Mammary epithelial cell (primary cell): ENCODE measurements at places on chromosomes 3 and 15.
A peak's percentile ranks its signal among the peaks of the same experiment; 100 is the strongest.

GRCh38 chr3:190359813-190360212, 28.1 kb upstream of the CLDN16 start:
- DNase-seq: no peak

DNA sequence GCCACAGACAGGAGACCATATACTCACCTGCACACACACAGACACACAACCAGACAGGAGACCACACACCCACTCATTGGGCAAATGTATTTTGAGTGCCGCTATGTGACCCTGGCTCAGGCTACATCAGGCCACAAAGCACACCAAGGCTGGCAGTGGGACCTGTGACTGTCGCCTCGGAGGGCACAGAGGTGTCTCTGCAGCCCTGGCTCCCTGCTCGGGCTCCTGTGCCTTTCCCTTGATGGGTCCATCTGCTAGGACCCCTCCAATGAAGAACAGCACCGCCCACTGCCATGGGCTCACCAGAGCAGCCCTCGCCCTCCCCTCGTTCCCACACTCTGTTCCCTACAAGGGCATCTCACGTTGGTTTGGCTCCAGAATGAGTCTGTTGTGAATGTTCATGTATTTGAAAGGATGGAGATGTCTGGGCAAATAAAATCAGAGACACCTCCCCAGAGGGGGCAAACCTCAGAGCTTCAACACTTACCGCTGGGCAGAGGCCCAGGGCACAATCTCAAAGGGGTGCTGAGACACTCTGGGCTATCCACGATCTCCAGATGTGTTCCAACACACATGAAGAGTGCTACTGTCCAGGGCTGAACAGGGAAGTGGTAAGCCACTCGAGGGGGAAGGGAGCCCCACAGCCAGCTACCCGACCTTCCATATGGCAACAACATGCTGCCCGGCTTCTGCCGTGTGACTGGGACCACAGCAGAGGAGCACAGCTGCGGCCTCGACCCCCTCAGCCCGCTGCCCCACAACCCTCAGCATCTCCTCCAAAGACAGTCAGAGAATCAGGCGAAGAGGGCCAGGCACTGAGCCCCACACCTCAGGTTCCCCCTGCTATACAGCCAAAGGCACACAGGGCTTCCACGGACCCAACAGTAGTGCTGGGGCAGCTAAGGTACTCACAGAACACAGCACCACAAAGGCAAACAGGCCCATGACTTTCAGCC, 74.9 kb downstream of the OCA2 start:
- no peak for DNase-seq

DNA sequence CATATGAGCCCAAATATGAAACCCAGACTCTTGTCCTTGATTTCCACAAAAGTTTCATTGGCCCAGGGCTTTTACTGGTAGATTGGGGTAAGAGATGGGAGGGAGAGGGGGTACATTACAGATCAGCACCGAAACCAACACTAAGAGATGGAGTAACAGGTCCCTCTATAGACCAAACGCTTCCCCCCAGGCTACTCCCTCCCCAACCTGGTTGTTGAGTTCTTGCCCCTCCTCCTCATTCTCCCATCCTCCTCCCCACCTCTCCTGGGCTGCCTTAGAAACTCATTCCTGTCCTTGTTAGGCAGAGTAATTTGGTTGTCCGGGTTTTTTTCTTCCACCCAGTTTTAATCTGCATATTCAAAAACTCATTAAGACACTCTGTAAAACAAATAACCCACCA, 74.1 kb downstream of the MESD start:
- no peak for DNase-seq

GRCh38 chr3:126696701-126697267, 7.3 kb upstream of the CHCHD6 start:
- DNase-seq: no peak

- peak; percentile 71 for DNase-seq
These were observed 40.7 kb upstream of the CHST2 start for GRCh38 chr3:143078883-143079282.

DNA sequence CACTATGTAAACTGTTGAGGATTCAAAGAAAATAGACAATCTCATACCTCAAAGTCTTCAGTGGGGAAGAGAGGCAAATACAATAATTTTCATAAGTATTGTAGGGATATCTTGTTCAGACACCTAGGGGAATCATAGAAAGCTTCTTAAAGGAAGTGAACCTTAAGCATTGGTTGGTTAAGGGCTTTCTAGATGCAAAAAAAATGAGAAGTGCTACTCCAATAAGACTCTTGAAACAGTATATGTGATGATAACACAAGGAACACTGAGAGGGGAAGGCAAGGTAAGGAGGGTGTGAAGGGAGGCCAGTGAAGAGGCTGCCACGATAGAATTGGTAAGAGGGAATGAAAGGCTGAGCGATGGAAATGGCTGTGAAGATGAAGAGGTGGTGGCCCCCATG, 104.1 kb downstream of the TPRG1 start:
- DNase-seq: no peak

DNA sequence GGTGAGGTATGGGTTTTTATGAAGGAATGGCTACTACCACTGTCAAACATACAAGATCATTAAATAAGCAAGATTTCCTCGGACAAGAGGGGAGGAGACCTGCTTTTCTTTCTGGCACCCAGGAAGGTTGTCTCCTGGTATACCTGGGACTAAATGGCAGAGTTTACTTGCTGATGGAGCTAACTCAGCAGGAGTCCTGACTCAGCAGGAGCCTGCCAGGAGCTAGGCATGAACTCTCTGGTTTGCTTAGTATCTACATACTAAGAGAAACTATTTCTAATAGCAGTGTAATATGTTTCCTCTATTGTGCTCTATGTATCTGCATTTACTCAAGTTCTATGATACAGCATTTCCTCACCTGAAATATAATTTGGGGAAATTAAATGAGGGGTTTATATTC, 404.2 kb downstream of the RSL24D1 start:
- DNase-seq: no peak

GRCh38 chr3:1600206-1600605, 498.5 kb upstream of the CNTN4 start:
- DNase-seq: no peak

DNA sequence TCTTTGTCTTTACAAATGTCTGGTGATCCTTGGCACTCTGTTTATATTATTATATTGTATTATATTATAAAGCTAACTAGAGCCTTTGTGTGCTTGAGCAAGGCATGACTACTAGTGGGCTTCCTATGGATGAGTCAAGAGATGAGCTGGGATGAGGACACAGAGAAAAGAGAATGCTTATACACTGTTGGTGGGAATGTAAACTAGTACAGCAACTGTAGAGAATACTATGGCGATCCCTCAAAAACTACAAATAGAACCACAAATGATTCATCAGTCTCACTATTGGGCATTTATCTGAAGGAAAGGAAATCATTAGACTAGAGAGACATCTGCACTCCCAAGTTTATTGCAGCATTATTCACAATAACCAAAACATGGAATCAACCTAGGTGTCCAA, 40.8 kb upstream of the MED12L start:
- peak; percentile 29 for DNase-seq

GRCh38 chr3:49470714-49471420, 800 bp downstream of the DAG1 start:
- DNase-seq: peak; percentile 12

GRCh38 chr3:129560911-129561594, 18.1 kb downstream of the H1-8 start:
- DNase-seq: no peak

- DNase-seq: no peak
These were observed 29.5 kb upstream of the MGA start for GRCh38 chr15:41630616-41631217.

GRCh38 chr3:195183071-195183776, 87.7 kb downstream of the XXYLT1 start:
- no peak for DNase-seq

- no peak for DNase-seq
These were observed 121.8 kb downstream of the ADAM10 start for GRCh38 chr15:58627701-58628100.

- DNase-seq: no peak
These were observed 12.1 kb upstream of the POLG start for GRCh38 chr15:89346516-89347231.

DNA sequence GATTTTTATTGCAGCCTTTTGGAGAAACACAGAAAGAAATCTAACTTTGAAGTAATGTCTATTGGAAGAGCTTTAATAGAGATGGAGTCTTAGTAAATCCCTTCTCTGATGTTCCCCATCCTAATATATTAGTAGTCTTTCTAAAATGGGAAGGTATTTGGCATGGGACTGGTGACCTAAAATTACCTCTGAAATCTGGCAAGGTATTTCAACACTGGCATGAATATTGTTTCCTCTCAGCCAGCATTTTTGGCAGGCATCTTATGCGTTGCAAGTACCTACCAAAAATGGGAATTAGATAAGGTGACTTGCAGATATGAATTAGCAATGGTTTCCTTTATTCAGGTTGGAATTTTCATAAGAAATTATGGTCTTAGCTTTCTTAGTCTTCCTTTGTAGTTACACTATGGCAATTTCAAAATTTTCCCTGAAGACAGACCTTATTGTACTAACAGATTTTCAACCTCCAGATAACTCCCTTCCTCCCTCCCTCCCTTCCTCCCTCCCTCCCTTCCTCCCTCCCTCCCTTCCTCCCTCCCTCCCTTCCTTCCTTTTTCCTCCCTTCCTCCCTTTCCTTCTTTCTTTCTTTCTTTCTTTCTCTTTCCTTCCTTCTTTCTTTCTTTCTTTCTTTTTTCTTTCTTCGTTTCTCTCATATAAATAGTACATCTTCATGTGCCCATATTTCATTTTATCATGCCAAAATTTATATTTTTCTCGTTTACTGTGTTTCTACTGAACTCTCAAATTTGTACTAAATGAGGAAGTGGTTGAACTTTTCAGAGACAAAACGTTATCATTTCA, 168.2 kb upstream of the KCNMB2 start:
- DNase-seq: no peak

- no peak for DNase-seq
These were observed 3.3 kb upstream of the LRTM1 start for GRCh38 chr3:54931182-54931581.

DNA sequence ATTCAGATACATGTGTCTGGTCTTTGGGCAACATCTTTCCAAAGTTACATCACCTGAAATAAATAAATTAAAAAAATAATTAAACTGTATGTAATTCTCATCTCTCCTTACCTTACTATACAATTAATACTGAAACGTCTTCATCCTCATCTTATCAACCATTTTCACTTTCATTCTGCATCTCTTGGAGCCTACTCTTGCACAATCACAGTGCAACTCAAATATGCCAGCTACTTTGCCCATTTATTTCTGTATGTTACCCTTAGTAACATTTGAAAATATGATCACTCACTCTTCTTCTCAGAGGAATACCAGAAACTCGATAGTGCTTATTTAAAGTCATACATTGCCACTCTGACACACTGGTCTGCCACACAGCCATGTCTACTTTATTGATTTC, 1357.1 kb upstream of the CADM2 start:
- DNase-seq: no peak

DNA sequence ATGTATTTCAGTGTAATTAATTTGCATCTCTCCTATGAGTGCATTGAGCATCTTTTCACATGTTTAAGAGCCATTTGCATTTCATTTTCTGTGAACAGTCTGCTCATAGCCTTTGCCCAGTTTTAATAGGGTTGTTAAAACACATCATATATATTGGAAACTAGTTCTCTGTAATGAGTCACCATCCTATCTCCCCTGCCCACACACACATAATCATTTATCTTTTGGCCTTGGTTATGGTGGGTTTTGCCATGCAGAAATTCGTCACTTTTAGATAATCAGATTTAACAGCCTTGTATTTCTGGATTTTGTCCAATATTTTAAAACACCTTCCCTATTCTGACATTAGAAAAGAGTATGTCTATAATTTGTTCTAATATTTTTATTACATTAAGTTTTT, 11.9 kb upstream of the CHRM5 start:
- DNase-seq: no peak

DNA sequence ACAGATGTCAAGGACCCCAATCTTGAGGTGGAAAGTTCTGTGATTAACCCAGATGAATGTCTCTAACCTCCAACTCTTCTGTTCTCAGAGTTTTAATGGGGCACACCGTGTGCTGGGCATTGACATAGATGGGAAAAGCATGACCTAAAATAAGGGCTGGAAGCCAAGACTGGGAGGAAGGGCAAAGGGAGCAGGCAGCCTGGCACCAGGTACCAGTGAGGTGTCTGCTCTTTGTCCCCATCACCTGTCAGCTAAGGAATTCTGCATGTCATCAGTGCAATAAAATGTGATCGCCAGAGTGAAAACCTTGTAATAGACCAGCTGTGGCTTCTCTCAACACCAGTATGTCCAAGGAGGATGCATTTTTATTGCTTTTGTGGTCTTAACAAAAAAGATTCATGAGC, 143.5 kb upstream of the TPM1 start:
- no peak for DNase-seq

DNA sequence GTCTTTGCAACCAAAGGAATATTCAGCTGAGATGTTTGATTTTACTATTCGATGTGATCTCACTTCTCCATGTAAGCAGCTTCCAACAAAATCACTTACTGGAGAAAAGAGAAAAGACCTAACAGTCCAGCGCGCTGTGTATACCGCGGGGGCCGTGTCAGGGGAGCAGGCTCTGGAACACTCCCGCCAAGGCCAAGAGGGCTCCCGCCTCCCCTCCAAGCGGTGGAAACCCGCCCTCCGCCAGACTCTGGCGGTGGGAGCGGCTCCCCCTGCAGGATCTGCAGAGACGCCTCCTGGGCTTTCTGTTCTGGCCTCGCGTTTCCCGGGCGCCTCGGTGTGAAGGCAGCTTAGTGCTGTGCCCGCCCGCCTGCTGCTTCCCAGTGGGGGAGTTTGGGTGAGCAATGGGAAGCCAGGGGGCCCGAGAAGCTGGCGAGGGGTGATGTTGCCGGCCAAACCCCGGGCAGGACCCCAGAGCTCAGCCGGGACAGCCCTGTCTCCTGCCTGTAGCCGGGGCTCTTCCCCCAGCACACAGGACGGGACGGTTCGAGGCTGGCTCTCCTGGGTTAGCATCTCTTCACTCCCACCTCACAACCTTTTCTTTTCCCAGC, 36.3 kb downstream of the CHST14 start:
- peak; percentile 52 for DNase-seq

GRCh38 chr3:46496746-46497555, 825 bp upstream of the RTP3 start:
- no peak for DNase-seq

GRCh38 chr3:52195823-52196331, 2.1 kb upstream of the ALAS1 start:
- DNase-seq: peak; percentile 84

GRCh38 chr3:138861798-138862197, 27.1 kb upstream of the PIK3CB start:
- DNase-seq: peak; percentile 84

DNA sequence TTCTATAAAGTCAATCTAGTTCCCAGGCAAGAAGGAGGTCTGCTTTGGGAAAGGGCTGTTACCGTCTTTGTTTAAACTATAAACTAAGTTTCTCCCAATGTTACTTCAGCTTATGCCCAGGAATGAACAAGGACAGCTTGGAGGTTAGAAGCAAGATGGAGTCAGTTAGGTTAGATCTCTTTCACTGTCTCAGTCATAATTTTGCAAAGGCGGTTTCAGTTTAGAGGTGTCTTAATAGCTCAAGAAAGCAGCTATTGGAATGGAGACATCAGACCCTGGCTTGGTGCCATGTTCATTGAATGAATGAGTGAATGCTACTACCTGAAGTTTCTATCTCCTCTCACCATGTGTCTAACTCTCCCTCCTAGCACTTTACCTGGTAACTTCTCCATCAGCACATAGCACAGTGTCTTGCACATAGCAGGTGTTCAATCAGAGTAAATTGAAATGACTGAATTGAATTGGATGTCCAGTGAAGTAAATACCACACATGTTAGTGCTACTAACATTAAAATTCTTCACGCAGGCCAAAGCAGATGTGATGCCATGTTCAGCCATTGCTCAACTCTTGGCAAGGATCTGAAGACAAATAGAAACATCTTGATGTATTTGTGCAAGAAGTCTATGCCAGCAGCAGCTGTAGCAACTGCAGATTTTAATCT, 28.2 kb downstream of the CLEC3B start:
- no peak for DNase-seq

GRCh38 chr3:59247402-59247841, 197.6 kb upstream of the CFAP20DC start:
- DNase-seq: peak; percentile 68
